Activated CD4-positive, alpha-beta T cell treated with anti-CD3 and anti-CD28 coated beads, Interleukin-2, amount 50 U/mL, for 1 hour (primary cell): ENCODE measurements at places on chromosomes 5 and 9.
A peak's percentile ranks its signal among the peaks of the same experiment; 100 is the strongest.

DNA sequence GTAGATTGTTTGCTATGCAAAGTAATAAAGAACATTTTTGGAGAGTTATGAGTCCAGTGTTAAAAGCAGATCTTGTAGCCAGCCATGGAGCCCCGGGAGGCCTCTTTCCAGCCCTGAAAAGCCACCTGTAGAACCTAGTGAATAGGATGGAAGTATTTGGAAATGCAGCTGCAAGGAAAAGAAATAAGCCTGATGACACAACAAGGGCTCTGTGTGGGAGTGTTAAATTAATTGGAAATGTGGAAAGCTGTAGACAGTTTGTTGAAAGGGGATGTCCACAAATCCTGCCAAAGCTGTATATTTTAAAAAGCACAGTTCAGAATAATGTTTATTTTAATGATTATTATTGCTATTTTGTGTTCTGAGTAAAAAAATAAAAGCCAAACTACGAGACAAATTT is 152.5 kb upstream of the GHR start:
- DNase-seq, result no peak

DNA sequence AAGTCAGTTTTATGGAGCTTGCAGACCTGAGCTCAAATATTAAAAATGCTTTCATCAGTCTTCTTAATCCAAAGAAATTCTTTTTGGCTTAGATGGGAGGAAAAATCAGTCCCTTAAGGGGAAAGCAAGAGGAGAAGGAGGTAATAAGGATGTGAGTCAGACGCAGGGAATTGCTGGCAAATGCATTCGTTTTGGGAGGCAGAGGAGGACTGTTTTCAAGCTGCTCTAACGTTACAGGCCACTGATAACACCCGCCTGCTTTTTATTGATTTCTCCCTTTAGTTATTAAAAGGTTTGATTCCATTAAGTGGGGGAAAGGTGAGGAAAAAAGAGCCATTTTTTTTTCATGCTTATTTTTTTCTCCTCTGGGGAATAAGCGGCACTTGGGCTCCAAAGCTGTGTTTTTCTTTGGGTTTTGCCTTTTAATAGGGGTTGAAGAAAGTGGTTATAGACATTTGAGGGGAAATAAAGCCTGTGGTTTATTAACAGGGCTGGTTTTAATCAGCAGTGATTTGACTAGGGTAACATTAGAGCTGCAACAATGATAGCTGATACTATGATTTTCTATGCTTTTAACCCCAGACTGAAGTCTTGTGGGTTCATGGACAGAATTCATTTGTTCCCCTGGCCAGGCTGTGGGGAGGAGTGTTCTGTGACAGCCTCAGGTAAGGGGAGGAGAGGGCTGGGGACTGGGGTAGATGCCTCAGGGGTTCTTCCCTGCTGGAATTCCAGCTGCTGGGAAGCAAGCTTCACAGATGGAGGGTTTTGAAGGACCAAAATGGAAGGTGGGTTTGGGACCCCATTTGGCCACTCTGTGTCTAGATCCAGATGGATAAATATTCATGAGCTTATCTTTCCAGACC is 225.2 kb downstream of the GAS1 start:
- no peak for DNase-seq

GRCh38 chr5:147645197-147645596 is 135.3 kb upstream of the DPYSL3 start:
- DNase-seq, result no peak

DNA sequence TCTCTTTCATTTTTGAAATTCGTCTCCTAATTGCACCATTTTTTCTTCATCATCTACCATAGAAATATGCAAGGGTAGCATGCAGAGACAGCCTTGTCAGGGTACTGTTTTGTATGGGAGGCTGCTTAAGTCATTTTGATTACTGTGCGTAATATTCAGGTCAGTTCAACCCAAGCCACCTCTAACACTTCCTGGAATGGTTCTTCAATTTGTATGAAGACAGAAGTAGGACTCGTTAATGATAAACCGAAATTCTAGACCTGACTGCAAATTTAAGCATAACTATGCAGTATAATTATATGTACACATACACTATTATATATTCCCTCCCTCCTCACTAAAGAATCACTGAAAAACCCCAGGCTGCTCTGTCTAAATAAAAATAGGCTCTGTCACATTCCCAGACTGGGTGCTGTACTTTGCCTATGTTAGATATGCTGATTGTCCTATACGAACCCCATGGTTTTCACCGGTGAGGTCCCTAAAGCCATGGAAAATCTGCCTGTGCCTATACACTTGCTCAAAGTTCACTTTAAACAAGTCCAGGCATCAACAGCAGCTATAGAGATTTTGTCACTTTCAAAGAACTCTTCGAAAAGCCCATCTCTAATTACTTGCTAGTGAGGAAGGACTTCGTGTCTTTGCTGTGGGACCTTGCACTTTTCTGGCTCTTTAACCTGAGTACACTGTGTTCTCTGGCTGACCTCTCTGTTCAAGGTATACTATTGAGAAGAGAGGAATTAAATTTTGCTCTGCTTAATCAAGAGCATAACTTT is 352.1 kb upstream of the CD180 start:
- DNase-seq, result no peak

DNA sequence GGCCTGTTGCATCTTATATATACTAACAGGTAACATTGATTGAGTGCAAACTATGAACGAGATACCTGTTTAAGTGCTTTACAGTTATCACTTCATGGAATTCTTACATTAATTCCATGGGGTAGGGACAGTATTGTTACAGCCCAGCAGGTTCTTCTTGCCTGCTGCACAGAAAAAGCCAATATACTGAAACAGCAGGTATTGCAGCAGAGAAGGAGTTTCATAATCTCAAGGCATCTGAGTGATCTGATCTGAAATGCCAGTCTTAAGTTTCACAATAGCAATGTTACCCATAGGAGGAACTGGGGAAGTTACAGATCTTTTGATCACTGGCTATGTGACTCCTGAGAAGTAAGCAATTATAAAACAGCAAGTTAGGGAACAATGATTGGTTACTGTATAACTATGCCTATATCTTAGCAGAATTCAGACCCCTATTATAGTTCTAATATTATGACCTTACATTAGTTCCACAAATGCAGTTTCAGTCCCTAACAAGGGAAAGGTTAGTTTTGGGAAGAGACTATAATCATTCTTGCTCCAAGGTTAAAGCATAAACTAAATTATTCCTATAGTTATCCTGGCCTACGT is 126.5 kb upstream of the BNC2 start:
- DNase-seq, result no peak

DNA sequence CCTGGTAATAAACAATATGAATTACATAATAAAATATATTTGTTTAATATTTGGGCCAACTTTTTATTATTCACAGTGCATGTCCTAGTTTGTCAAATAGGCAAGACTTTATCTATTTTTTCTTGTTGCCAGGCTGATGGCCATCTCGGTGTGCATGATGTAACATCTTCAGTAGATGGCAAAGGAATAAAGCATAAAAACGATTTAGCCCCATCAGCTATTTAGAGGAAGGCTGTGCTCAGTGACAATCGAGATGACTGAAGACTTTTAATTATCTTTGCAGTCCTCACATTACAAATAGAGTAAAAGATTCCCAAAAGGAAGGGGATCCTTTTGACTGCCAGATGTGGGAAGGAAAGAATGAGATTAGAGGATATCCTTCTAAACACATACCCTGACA is 358.5 kb downstream of the PTPRD start:
- DNase-seq, result no peak

- DNase-seq, result no peak
These were observed 274.2 kb upstream of the CCNH start for GRCh38 chr5:87686975-87687374.

DNA sequence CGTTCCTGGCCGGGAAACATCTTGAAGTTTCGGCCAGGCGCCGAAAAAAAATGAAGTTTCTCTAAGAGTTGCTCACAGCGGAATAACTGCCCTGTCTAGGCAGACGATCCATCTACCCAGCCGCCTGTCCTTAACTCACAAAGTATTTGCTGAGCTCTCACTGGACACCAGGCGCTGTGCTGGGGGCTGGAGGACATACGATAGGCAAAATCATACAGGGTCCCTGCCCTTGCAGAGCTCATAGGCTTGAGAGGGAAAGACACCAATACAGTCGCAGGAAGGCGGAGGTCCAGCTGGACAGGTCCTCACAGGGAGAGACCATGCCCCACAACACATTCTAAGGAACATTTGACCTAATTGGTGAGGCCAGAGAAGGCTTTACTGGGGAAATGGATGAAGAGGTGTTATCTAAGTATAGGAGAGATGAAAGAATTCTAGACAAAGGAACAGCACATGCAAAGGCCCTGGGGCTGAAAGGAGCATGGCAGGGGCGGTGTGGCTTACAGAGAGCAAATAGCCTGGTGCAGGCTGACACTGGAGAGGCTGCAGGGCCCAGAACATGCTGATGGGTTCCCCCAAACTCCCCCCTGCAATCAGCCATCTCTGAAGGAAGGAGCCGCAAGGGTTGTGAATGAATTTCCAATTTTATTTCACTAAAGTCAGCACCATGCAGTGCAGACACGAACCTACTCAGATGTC is 2.0 kb upstream of the MXD3 start:
- DNase-seq, result no peak

DNA sequence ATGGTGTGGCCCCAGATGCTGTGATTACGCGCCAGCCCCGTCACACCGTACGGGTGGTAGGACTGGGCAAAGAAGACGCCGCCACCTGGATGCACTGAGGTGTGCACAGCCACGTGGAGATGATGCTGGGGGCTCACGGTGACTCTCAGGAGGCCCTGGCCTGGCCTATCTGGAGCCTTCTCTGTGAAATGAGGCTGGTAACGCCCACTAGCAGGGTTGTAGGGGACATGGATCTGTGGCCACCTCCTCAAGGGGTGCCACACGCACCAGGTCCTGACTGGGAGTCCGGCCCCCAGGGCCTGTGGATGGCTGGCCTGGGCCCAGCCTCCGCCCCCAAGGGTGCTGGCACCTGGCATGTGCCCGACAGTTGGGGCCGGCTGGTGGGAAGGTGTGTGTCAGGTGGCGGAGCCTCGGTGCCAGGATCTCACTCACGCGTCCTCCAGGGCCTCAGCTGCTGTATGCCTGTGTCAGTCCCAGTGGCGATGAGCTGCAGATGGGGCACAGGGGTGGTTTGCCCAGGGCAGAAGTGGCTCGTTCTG is 32.4 kb downstream of the NEK6 start:
- no peak for DNase-seq

DNA sequence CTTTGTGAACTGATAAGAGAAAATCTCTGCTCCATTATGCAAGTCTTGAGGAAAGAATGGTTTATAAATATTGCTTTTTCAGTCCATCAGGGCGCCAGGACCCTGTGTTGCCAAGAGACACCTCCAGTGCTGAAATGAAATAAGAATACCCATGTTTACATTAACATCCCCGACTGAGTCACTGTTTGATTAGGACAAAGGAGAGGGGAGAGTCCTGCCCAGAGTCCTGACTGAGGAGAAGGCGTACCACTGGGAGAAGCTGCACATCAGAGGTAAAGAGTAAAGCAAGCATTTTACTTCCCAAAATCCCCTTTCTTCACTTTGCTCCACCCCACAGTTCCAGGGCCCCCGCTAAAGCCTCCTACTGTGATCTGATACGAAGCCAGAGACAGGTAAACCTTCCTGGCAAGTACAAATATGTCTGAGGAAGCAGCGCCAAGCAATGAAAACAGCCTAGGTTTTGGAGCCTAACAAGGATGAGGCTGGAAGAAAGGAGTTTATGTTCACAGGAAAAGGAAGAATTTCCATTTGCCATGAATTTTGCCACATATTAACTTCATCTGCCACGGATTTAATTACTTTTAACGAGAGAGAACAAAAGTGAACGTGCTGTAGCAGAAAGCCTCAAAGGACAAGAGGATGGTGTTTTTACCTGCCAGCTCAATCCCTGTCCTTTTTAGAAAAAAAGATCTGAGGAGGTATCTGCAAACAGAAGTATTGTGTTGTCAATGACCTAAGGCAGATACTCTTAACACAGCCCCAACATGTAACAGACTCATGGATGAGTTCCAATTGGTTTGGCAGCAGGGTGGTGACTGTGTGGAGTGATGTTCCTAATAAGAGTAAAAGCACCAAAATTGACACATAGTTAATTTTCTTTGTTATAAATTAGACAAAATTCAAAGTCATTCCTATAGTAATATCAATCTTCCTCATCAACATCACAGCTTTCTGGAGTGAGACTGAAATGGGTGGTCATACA is 209.4 kb upstream of the TLE4 start:
- DNase-seq, result no peak

GRCh38 chr5:134577022-134577795 is 51.7 kb downstream of the JADE2 start:
- DNase-seq, result no peak

GRCh38 chr9:114172981-114173833 is 17.9 kb downstream of the COL27A1 start:
- DNase-seq, result no peak

GRCh38 chr9:99601571-99602111 is 220.0 kb upstream of the NR4A3 start:
- no peak for DNase-seq

DNA sequence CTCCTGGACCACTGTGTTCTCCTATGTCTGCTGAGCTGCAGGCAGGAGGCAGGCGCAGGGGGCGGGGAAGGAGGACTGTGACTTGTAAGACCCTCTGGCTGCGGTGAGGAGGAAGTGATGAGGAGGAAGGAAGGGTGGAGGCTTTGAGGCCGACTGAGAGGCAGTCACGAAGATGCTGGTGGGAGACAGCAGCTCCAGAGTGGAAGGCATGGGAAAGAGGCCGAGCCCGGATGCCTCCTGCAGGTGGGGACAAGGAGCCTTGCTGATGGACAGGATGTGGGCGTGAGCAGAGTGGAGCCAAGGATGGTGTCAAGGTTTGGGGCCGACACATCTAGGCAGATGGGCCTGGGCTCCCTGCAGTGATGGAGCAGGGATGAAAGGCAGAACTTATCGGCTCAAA is 74.3 kb upstream of the ICE1 start:
- DNase-seq, result no peak

DNA sequence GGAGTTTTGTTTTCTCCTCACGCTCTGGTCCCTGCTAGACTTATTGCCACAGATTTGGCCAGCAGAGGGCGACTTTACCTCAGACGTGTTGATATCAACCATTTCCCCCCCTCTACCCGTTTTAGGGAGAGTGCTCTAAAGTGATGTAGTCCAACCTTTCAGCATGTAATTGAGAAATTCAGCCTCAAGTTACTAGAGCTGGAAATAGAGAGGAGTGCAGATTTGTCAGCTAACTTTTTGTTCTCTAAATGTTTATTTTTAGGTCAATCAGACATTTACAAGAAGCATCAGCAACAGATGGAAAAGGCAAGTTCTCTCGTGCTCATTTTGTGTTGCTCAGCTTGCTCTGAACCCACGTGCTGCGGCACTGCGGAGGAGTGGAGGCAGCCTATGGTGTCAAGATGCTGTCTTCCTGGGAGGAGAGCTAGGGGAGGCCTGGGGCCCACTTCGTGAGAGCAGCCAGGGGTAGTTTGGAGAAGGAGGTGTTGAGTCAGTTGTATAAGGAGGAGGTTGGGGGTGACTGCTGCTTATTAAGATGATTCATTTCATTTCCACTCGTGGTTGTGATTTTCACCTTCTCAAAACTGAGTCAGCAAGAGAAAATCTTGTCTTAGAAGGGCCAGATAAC is 53.6 kb downstream of the GPR107 start:
- peak; percentile 90 for DNase-seq
